ENCODE measurements at places on chromosomes 3 and 15.

DNA sequence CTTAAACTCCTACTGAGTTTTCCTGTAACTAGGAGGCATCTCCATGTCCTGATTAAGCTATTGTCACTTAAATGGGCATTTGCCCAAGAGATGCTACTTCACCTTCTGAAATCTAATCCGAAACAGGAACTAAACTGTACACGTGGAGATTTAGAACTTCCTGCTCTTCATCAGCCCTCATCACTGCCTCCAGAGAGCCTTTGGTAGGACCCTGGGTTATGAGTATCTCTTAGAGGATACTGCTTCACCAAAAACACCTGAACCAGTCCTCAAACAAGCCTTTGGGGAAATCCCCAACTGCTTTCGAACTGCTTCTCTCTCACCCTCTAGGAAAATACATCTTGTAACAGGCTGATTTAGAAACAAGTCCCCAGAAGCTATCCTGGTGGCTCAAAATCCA lies 320.3 kb downstream of the GAP43 start:
- no peak for DNase-seq

- DNase-seq: no peak
Measured at GRCh38 chr3:135491491-135492205, 473.9 kb upstream of the PPP2R3A start.

- DNase-seq: no peak
Measured at GRCh38 chr3:173513123-173513522, 115.6 kb downstream of the NLGN1 start.

- no peak for DNase-seq
Measured at GRCh38 chr3:105790534-105790933, 78.3 kb downstream of the CBLB start.

DNA sequence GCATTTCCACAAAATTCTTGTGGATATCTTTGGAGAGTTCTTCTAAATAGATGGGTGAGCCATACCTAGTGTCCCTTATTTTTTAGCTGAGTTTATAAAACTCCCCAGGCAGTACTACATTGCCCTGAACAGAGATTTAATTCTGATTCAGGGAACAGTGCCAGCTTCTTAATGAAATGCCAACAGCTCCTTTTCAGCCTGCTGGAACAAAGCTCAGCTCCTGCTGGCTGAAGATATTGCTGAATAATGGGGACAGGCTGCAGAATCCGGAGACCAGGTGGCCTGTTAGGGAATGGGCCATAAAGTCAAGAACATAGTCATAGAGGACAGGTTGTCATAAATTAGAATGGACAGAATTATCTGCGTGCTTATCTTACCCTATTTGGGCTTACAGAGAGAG lies 8.9 kb downstream of the HGD start:
- DNase-seq: no peak

DNA sequence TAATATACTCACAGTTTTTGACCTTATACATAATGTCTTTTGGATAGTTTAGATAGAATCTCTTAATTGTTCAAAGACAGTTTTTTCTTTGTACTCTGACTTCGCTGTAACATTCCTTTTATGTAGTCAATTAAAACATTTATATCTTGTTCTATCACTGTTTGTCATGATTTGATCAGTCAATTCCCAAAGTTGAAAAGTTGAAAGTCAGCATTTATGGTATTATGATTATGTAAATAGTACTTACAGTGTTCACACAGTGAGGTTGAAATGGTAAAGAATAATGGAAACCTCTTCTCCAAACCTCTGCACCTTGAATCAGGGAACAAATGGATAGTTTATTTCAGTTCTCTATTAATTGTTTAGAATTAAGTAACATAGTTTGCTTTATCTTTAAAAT lies 26.6 kb downstream of the NR1D2 start:
- DNase-seq: no peak
